ENCODE measurements at places on chromosomes 2 and 18.

DNA sequence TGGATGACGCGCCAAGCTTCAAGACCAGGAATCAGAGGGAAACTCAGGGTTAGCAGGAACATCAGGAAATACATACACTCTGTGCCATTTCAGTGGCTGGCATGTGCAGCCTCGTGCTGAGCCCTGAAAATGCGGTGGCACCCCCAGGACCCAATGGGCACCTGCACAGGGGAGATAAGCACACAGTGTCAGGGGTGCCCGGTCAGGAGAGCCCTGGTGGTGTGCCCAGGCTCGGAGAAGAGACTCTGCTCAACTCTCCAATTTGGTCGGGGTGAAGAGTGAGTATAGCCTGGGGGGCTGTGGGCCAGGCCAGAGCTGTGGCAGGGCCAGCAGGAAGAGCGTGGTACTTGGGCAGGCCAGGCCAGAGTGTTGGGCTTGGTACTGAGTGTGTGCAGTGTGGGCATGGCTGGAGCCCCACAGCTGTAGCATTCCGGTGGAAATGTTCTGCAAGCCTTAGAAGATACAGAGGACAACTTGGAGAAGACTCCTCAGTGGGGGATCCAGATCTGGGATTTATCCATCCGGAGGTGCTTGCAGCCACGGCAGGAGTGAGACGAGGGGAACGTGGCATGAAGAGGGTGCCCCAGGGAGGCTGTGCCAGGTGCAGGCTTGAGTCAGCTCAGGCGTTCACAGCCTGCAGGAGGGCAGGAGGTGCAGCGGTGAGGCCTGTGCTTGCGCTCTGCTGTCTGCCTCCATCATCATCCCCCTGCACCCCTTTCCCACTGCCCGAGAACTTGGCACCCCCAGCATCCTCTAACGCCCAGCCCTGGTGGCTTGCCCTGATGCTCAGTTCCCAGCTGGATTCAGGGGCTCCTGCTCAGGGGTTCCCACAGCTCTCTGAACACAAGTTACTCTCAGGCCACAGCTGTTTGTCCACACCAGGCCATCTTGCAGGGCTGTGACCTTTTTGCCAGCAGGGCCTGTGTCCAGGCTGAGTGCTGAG is 451.7 kb upstream of the HS6ST1 start:
- no peak for DNase-seq

DNA sequence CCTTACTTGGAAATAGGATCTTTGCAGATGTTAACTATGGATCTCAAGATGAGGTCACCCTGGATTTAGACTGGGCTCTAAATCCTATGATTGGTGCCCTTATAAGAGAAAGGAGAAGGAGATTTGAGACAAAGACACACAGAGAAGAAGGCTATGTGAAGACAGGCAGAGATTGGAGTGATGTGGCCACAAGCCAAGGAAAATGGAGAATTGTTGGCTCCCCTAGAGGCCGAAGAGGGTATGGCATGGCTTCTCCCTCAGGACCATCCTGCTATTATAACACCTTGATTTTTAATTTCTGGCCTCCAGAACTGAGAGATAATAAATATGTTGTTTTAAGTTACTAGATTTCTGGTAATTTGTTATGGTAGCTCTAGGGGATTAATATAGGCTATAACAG is 7.6 kb downstream of the CYBRD1 start:
- no peak for DNase-seq

GRCh38 chr2:33602201-33602830 is 3.2 kb upstream of the FAM98A start:
- no peak for DNase-seq

DNA sequence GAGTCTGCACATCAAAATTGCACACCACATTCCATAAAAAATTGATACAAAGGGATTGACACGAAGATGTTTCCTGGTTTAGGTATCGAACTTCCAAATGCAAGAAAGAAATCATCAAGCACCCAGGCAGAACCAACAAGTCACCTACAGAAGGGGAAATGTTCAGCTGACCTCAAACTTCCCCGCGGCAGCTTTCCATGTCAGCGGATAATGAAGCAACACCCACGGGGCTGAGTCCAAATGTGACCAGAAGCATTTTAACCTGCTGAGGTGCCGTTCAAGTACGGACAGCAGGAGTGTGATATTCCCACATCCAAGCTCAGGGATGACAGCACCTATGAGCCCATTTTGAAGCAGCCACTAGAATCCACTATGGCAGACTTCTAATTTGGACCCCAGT is 124.9 kb downstream of the GALNT14 start:
- DNase-seq = no peak

DNA sequence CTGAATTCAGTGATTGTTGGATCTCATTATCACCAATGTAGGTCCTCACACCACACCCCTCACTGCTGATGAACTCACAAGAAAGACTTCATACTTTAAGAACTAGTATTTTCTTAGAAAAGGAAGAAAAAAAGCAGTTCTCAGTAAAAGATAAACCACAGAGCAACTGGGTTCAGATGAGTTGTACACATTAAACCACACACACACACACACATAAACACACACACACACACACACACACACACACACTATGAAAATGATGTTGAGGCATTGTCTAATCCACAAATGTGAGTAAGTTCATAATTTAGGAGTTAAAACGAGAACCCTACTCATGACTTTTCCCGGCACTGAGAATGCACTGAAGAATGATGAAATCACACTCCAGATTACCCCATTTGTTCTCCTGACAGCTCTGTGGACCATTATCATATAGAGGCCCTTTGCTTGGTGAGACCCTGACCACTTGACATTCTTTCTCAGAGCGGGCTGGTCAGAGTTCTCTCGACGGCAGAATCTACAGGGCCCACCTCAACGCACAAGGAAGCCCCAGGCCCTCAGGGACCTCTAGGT is 106.2 kb downstream of the BCL2 start:
- no peak for DNase-seq

- no peak for DNase-seq
These were observed 150.6 kb upstream of the EPC2 start for GRCh38 chr2:148493822-148494563.

DNA sequence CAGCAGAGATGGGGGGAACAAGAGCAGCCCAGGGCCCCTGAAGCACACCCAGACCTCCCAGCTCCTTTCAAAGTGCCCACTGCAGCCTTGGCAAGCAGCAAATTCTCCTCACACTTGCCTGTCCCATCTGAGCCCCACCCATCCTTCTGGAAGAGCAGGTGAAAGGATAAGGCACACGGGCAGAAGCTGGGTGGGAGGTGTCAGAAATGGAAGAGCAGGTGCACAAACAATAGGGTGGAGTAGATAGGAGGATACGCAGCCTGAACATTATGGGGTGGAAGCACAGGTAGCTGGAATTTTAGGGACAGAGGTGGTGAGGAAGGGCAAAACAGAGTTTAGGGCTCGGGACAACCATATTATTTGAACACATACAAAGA is 69.2 kb downstream of the TNS1 start:
- no peak for DNase-seq

- DNase-seq = no peak
These were observed 72.3 kb upstream of the EFEMP1 start for GRCh38 chr2:55995902-55996301.

DNA sequence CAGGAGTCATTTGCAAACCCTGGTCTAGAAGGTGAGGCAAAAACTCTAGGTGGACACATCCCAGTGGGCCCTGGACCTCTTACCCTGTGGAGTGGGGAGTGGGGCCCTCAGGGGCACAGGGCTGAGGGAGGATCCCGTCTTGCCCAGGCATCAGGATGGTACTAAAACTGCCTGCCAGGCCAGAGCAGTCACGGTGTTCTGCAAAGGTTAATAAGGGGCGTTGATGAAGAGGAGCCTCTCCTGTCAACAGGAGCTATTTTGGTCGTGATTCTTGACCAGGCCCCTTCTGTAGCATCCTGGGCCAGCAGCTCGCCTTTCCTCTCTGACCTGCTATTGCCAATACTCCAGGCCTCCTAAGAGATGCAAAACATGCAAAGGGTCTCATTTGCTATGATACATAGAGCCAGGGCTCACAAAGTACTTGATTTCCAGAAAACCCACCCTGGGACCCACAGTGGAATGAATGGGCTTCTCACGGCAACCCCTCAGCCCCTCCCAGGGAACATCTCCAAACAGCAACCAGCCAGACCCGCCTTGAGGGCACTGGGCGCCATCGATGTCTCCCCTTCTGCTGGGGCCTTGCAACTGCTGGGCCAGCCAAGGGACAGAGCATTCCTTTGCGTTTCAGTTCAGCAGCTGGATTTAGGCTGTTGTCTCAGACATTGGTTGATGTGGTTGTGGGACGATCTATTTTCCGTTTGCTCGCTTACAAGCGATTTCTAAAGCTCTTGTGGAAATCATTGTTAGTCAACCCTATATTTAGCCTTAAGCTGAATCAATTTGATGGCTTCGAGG is 111.1 kb downstream of the PDCL3 start:
- DNase-seq = no peak

GRCh38 chr2:109399066-109399465 is 214.7 kb downstream of the SEPTIN10 start:
- no peak for DNase-seq

GRCh38 chr2:190811811-190812210 is 68.8 kb upstream of the GLS start:
- DNase-seq = no peak

DNA sequence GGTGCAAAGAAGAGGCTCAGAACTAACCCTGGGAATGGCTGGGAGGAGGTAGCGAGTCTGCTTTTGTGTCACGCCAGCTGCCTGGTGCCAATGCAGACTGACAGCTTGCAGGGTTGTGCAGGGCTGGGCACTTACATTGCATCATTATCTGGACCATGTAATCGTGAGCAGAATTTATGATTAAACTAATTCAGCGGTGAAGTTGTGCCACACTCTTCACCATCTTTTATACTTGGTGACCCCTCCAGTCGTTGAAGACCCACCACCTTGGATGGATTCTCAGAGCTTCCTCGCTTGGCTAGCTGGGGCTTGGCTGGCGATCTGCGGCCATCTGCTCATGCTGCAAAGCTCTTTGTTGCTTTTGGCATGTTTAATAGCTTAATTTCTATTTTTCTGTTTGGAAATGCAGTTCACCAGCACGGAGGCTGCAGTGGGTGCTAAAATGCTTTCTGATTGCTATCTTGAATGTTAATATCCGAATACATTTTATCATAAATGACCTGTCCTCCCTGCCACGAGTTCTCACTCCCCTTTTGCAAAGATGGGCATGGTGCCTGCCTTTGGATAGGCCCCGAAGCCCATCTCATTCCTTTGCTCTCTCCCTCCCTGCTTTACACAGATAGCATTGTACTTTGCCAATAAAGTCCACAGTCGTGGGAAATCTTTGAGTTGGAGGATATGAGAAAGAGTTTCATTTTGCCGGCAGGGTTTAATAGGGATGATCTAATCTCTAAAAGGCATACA is 188.2 kb downstream of the PRKCE start:
- DNase-seq = peak; percentile 42

DNA sequence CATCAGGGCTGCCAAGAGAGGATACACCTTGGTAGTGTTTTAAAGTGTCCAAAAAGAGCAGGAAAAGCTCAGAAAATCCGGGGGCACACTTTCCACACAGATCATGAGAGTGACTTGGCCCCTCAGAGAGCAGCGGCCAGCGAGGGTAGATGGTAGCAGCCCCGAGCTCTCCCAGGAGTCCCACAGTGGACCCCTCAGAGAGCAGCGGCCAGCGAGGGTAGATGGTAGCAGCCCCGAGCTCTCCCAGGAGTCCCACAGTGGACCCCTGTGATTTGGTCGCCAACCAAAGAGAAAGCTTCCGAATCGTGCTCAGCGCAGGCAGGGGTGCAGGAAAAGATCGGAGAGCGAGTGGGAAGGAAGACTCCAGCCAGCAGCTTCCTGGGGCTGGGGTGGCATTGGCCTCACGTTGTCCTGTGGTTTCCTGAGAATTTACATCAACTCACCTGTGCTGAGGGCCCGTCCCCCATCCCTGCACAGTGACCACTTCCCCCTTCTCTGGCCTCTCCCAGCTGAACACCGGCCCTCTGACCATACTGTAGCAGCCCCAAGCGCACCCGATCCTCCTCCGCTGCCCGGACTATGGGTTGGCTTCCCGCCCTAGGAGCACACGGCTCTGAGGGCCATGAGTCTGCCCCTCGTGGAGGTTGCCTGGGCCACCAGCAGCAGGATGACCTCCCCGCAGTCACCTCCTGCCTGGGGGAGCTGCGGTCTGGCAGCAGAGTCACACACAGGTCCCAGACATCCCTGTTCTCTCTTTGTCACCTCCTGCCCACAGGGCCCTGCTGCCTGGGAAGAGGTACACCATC is 33.7 kb downstream of the MTERF4 start:
- DNase-seq = no peak

- DNase-seq = no peak
These were observed 114.5 kb downstream of the METTL8 start for GRCh38 chr2:171319164-171319810.

DNA sequence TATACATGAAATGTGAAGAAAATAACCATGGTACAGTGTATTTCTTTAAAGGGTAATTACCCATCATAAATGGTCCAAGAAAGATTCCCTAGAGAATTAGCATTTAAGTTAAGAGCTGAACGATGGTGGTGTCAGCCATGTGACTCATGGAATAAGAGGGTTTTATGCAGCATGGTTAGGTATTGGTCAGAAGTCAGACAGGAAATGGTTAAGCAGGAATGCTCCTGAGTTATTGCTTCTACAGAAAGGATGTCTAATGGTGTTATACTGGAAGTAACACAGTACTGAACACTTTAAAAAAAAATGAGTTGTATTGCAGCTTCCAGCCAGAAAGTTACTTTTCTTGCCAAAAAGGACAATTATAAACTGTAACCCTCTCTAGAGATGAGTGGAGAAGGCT is 72.7 kb upstream of the UBE2E3 start:
- no peak for DNase-seq

DNA sequence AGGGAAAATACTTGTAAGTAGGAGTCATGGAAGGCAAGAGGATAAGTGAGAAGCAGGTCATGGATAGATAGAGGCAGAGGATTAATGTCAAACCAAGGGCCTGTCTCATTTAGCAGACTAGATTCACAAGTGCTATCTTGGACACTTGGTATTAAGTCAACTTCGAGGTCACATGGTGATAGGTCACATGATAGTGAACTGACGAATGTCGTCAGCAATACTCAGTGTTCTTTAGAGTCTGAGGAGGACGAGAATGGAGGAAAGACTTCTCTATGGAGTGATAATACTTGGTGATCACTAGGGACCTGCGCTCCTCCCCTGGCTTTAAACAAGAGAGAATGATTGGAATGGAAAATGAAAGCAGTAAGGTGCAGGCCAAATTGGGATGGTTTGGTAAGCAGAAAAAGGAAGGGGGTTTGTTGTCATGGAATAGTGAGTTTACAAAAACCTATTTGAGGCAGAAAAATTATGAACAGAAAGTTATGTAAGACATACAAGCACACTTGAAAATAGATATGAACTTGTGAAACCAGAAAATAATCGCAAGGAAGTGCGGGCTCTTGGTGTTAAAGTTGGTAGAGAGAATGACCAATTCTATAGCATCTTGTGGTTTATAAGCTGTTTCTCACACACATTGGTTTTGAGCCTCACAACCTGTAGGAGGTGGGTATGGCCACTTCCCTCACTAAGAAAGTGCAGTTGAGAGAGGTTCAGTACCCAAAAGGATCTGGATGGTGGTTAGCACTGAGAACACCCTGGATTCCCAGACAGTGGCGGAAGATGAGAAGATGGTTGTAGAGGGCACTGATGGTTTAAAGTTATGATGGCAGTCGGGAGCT is 141.5 kb downstream of the WDSUB1 start:
- no peak for DNase-seq
